ENCODE measurements at places on chromosomes 13 and 19.
A peak's percentile ranks its signal among the peaks of the same experiment; 100 is the strongest.

- no peak for DNase-seq
Measured at GRCh38 chr13:44605721-44606120, 29.6 kb upstream of the TSC22D1 start.

GRCh38 chr19:9009935-9010651 is at the start of gene MUC16:
TSS of gene MUC16 (minus strand) at chr19:9010409.
- DNase-seq: no peak

DNA sequence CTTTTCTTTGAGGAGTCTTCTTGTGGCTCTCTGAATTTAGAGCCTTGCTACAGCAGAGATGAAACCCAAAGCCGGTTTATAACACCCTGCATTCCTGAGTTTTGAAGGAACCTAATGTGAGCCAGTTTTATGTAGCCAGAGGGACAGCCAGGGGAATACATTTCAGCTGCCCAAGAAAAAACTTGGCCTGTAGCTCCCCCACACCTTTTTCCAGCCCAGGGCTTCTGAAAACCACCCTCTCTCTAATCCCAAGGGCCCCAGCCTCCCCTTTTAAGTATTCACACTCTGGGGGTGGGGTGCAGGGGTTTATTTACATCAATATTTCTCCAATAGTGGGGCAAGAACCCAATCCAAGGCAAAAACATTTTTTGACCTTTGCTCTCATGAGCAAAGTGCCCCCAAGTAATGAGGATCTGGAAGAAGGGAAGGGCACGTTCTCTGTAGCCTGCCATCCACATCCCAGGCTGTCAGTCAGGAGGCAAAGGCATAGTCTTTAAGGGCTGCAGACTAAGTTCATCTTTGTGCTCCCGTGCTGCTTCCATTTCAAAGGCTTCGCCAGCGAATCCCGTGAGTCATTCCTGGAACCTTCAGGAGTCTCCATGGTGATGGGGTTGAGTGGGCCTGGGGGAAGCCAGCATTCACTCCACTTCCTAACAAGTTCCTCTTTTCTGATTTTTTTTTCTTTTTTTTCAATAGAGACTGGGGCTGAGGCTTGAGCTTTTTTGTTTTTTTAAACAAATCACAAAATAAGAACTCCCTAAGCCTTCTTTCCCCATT is 33.2 kb upstream of the MEDAG start:
- DNase-seq: no peak

GRCh38 chr13:44686531-44686934 is 110.4 kb upstream of the TSC22D1 start:
- DNase-seq: no peak

- DNase-seq: peak; percentile 81
Measured at GRCh38 chr19:18294467-18294864, 13.0 kb upstream of the JUND start.

- DNase-seq: no peak
Measured at GRCh38 chr13:52599848-52600603, 42.2 kb upstream of the HNRNPA1L2 start.

GRCh38 chr19:55655648-55656040 is 809 bp downstream of the U2AF2 start:
- DNase-seq: no peak

DNA sequence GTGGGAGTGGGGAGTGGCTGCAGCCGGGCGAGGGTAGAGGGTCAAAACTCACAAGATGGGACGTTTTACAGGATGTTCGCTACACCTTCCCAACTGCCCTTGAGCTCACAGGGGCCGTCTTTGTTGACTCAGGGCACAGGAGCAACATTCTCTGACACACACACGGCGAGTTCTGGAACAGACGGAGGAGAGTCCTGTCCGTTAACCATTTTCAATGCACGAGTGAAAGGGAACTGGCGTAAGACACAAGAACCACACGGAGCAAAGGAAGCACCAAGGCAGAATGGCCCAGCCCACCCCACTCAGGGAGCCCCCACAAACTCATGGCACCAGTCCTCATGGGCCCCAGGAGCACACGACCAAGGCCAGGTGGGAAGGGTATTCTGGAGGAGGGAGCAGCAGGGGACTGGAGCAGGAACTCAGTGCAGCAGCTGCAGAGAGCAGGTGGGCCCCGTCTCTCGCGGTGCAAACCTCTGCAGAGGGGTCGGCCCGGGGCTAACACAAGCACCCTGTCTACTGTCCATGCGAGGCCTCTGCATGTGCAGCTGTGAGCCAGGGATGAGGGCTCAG is 37.9 kb upstream of the ISYNA1 start:
- no peak for DNase-seq

- no peak for DNase-seq
Measured at GRCh38 chr13:75661443-75661842, 25.3 kb downstream of the LMO7 start.

DNA sequence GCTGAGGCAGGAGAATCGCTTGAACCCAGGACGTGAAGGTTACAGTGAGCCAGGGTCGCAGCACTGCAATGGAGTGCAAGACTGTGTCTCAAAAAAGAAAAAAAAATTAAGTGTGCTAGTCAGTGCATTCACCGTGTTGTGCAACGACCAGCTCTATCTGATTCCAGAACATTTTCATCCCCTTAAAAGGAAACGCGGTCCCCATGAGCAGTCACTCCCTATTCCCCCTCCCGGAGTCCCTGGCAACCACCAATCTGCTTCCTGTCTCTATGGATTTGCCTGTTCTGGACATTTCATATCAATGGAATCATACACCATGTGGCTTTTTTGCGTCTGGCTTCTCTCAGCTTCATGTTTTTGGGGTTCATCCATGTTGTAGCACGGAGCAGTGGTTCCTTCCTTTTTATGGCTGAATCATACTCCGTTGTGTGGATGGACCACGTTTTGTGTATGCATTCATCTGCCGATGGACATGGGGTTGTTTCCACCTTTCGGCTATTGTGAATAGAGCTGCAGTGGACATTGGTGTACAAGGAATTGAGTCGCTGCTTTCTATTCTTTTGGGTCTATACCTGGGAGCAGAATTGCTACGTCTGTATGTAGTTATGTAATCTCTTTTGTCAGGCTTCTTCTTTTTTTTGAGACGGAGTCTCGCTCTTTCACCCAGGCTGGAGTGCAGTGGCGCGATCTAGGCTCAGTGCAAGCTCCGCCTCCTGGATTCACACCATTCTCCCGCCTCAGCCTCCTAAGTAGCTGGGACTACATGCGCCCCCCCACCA is 19.8 kb downstream of the MYO9B start:
- DNase-seq: no peak

DNA sequence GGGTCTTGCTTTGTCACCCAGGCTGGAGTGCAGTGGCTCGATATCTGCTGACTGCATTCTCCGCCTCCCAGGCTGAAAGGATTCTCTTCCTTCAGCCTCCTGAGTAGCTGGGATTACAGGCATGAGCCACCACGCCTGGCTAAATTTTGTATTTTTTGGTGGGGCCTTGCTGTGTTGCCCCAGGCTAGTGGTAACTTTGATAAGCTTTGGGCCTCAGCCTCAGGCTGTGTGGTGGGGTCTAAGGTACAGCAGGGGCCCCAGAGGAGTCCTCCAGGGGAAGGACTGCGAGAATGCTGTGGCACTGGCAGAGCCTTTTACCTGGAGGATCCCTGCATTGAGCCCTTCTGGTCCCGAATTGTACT is 7.2 kb downstream of the DOT1L start:
- DNase-seq: no peak

- DNase-seq: no peak
Measured at GRCh38 chr13:49498206-49498605, 2.5 kb downstream of the PHF11 start.

- DNase-seq: no peak
Measured at GRCh38 chr19:35260694-35261304, 8.0 kb upstream of the USF2 start.

DNA sequence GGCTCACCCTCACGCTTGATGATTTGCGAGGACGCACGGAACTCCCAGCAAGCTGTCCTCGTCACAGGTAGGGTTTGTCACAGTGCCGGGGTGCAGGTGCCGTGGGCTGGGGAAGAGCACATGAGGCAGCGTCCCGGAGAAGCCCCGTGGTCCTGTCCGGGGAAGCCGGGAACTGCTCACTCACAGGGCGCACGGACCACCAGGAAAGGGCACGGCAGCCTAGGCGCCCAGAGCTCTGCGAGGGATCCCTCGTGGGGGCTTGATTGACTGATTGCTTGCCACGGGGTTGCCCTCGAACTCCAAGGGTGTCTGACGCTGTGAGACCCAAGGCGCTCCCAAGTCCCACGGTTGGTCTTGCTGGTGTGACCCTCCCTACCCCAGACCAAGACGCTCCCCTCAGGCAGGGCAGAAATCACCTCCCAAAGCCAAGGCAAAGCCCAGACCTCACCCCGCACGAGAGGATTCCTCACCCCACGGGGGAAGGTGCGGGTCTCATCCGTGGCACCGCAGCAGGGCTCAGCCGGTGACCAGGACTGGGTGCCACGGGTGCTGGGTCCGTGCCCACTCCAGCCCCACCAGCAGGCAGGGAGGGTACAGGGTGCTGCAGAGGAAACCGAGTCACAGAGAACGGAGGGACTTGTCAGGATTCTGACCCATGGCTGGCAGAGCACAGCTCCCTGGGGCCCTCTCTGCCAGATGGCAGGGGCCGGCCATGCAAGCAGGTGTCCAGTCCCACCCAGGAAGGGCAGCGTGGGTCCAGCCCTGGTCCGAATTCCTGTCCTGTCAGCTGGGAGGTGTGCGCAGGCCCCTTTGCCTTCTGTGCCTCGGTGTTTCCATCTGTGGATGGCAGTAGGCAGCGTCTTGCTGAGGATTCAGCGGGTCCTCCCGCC is 7.7 kb downstream of the C2CD4C start:
- DNase-seq: no peak

- DNase-seq: no peak
Measured at GRCh38 chr19:3474010-3474409, 6.3 kb downstream of the SMIM24 start.

GRCh38 chr13:113405481-113406300 is 41.8 kb upstream of the GRTP1 start:
- no peak for DNase-seq

DNA sequence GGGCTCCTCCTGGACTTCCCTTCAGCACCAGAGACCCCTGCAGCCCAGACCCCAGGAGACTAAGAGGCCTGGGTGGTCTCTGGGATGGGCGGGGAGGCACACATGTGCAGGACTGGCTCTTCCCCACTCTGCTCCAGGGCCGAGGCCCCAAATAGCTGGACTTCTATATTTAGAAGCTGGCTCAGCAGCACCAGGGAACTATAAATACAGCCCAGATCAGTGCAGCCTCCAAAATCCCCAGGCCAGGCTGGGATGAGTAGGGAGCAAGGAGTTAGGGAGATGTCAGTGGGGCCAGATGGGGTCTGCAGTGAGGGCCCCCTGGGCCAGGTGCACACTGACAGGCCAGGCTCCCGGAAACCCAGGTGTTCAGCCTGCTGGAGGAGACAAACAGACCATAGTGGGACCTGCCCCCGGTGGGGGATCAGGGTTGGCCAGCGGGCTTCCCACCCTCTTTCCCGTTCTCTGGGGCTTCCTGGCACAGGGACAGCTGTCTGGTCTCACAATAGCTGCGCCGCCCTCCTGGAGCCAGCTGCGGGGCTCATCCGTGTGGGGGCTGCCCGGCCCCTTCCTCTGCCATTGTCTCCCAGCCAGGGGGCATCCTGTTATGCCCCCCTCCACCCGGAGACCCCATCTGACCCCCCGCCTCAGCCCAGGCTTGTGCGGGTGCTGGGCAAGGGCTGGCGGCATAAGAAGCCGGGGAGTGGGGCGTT is 5.5 kb upstream of the ADGRE5 start:
- DNase-seq: no peak

DNA sequence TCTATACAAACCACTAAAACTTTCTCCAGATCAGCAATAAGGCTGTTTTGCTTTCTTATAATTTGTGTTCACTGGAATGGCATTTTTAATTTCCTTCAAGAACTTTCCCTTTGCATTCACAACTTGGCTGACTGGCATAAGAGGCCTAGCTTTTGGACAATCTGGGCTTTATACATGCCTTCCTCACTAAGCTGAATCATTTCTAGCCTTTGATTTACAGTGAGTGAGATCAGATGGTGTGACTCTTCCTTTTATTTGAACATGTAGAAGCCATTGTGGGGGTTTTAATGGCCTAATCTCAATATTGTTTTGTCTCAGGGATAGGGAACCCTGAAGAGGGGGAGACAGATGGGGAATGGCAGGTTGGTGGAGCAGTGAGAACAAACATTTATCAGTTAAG is 82.7 kb downstream of the FOXO1 start:
- no peak for DNase-seq

- DNase-seq: no peak
Measured at GRCh38 chr13:29039212-29039611, 219.1 kb downstream of the MTUS2 start.

DNA sequence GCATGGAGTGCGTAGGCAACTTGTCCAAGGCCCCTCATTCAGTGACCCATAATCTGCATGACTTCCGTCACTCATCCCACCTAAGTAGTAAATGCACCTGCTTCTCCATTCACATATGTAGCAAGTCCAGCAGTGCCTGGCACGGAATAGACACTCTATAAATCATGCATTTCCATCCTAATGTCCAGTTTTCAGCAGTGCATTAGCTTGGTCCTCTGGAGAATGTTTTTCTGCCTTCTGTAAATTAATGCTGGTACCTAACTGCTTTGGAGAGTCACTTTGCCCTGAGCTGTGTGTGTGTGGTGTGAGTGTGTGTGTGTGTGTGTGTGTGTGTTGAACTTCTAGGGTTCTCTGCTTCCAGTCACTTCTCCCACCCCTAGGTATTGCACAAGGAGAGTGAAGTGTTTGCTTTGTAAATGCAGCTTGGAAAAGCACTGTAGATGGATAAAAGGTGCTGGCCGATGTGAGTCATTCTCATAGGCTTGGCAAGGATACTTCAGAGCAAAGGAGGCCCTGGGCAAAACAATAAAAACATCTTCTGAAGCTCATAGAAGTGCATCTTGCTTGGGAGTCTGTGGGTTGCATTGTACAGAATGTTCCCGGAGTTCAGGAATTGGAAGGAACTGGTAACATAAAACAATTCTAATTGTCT is 181.8 kb downstream of the KATNAL1 start:
- DNase-seq: no peak

- DNase-seq: no peak
Measured at GRCh38 chr13:78046331-78046730, 127.7 kb upstream of the EDNRB start.

DNA sequence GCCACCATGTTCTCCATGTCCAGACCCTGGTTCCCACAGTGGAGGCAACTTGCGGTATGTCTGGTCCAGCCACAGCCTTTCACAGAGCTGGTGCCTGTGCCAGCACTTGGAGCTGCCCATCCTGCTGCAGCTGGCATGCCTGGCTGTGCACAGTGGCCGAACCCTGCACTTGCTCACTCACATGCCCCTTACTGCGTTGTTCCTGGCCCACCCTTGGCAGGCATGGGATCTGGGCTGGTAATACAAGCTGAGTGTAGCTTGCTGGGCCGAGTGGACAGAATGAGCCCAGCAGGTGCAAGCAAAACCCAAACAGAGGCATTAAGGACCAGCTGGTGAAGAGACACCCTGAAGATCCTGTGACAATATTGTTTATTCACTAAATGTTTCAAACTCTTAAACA is 583.9 kb upstream of the SLITRK6 start:
- no peak for DNase-seq

DNA sequence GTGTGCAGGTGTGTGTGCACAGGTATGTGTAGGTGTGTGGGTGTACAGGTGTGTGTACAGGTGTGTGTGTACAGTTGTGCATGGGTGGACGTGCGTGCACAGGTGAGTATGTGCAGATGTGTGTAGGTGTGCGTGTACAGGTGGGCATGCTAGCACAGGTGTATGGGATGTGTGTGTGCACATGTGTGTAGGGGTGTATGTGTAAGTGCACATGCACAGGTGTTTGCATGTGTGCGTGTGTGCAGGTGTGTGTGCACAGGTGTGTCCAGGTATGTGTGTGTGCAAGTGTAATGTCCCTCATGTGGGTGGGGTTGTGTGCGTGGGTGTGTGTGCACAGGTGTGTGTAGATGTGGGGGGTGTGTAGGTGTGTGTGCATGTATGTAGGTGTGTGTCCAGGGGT is 27.5 kb upstream of the TFDP1 start:
- DNase-seq: no peak

All from stimulated activated CD4-positive, alpha-beta T cell treated with anti-CD3 and anti-CD28 coated beads, Interleukin-1b, Interleukin-23, amount 100 ng/mL, for 24 hours (primary cell).